ENCODE measurements at places on chromosomes 1 and 21. TPM values are rescaled to one million over a fixed set of nuclear protein-coding genes. Genes with fewer than 3 reads are reported as not detected.
A peak's percentile ranks its signal among the peaks of the same experiment; 100 is the strongest.

DNA sequence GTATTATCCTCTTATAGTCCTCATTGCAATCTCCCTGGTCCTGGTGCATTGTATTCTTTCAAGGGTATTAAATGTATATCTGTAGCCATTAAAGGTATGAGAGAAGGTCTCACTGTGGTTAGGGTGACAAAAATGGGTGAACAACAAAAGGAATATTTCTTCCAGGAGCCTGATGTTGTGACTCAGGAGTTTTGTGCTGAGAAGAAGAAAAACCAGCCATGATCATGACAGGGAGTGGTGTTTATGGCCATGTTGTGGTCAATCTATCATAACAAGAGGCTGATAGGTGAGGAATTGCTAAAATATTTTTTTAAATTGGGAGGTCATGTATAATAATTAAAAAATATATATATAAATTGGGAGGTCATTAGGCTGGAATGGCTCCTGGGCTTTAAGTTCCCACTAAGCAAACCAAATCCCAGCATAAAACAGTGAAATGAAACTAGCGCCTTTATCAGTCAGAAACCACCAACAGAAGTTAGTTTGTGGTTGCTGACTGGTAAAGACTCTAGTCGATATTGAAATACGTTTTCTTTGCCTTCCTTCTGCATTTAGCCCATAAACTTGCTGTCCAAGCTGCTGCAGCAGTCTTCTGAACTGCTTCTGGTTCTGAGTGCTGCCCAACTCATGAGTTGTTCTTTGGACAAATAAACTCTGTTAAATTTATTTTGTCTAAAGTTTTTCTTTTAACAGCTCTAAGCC, 60.3 kb downstream of the TBX19 start:
- DNase-seq = no peak

GRCh38 chr21:17607684-17608083, 5.0 kb downstream of the BTG3 start:
- no peak for DNase-seq

DNA sequence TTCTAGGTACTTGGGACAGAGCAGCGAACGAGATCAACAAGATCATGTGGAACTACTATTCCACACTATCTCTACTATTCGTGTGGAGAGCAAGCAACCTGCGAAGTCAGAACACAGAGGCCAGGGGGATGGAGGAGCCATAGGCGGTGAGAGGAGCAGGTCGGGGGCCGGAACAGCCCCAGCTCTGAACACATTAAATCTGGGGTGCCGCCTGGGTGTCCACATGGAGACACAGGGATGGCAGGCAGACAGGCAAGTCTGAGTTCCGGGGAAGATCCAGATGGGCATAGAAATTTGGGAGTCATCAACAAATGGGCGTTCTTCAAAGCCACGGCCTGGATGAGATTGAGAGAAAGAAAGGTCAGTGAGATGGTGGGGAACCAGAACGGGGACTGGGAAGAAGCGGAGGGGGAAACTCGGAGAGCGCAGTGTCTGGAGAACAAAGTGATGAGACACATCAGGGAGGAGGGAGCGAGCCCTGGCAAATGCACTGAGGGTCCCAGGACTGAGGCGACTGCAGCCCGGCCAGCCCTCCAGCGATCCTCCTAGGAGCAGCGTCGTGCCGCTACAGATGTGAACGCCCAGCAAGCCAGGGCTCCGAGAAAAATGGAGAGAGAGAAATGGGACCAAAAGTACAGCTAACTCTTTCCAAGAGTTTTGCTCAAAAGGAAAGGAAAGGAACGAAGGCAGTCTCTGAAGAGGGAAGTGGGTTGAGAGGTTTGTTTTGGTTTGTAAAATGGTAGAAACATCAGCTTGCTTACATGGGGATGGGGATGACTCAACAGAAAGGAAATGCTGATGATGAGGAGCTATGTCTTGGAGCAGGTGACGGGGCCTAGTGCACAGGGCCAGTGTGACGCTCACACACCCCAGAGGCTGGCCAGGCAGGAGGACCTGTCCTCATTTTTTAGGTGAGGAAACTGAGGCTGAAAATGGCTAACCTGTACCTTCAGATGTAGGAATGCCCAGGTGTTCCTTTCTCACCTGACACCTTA, 84.5 kb downstream of the GLIS1 start:
- DNase-seq = no peak

- no peak for DNase-seq
Measured at GRCh38 chr1:26177182-26177684, at the start of gene CNKSR1. CNKSR1 (plus strand) TSS chr1:26177491; CDS start chr1:26177548, 57 bp downstream.

- DNase-seq = no peak
Measured at GRCh38 chr1:56285554-56286402, 293.6 kb downstream of the PLPP3 start.

- no peak for DNase-seq
Measured at GRCh38 chr1:226098870-226099835, 36.6 kb downstream of the H3-3A start.

GRCh38 chr1:234900595-234900994, 228.0 kb downstream of the TOMM20 start:
- no peak for DNase-seq

DNA sequence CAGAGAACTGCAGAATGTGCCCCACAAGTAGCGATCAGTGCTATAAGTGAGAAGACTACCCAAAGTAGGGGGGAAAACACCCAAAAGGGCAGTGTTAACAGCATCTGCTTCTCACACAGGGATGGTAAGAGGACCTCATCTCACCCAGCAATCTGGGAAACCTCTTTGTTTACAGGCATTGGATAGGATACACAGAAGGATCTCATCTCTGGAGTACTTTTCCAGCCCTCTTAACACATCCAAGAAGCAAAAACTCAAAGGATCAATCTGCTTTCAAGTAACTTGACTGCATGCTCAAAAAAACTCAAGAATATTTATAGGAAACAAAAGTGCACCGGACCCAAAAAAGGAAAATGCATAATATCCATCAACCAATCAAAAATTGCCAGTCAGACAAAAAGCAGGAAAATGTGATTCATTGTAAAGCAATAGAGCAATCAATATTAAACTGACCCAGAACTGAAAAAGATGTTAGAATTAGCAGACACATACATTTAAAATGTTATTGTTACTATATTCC, 311.0 kb upstream of the CXADR start:
- DNase-seq = no peak

- no peak for DNase-seq
Measured at GRCh38 chr1:37010011-37010410, 24.3 kb downstream of the GRIK3 start.

- peak; percentile 49 for DNase-seq
Measured at GRCh38 chr1:65791396-65791795, 1.3 kb upstream of the PDE4B start.

DNA sequence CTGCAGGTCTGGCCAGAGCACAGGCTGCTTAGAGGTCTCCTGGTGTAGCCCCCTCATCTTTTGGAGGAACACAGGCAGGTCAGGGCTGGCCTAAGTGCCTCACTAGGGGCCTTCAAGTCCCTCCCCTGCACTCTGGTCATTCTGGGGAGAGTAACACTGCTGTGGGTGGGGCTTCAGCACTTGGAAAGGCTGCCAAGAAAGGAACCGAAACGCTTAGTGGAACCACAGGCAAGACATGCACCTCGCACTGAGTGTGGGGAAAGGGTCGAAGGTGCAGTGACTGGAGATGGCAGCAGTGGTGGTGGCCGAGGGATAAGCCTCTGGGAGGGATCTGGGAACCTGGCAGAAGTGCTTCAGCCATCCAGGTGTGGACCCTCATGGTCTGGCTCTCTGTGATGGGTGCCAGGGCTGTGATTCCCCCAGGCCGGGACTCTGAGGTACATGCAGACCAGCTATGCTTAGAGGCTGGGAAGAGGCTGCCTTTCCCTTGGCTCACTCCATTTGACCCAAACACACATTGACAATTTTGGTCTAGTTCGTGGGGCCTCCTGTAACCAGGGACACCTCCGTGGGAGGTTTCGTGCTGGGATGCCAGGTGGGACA, 182.9 kb upstream of the CSF3R start:
- DNase-seq = no peak

GRCh38 chr1:174080819-174081218, 58.7 kb upstream of the RC3H1 start:
- no peak for DNase-seq

DNA sequence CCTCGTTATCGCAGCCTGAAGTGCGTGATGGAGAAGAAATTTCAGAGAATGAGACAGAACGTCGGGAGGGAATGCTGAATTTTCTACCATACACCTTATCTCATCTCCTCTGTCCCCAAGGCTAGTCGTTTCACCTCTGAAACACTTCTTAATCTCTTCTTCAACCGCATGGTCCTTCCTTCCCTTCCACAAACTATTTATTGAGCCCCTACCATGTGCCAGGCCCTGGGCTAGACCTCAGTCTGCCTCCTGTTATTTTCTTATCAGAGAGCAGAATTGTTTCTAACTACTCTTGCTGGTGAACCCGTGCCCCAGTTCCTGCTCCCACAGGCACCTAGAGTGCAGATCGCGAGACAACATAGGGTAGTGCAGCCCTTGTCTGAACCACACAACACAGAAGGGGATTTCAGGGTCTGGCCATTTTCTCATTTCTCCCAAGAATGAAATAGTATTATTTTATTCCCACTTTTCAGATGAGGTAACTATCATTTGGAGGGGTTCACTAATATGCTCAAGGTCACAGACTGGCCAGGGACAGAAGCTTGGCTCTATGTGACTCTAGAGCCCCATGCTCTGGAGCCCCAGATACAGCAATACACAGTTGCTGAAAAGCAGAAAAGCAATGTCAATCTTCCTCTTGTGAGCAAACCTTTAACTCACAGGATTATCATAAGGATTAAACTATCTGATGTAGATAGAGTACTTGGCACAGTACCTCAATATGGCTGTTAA, 598 bp upstream of the ADIPOR1 start:
- no peak for DNase-seq

DNA sequence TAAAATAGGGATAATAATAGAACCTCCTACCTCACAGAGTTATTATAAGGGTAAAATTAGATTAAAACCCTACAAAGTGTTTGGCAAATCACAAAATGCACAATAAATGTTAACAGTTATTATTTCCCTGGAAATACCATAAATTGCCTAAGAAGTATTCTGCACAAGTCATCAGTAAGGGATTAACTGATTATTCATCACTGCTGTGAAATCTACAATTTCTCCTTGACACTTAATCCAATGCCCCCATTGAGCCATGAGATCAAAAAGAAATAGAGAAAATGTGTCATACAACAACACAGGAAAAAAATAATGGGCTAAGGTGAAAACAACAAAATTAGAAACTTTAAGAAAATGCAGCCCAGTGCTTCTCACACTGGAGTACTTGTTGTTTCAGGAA, 6.7 kb upstream of the SEC16B start:
- DNase-seq = no peak

GRCh38 chr1:231628207-231628876, 1.8 kb downstream of the DISC1 start:
- DNase-seq = no peak

- DNase-seq = no peak
Measured at GRCh38 chr1:182845379-182845778, 6.2 kb downstream of the DHX9 start.

GRCh38 chr1:58893257-58893869, 109.5 kb upstream of the JUN start:
- DNase-seq = no peak

DNA sequence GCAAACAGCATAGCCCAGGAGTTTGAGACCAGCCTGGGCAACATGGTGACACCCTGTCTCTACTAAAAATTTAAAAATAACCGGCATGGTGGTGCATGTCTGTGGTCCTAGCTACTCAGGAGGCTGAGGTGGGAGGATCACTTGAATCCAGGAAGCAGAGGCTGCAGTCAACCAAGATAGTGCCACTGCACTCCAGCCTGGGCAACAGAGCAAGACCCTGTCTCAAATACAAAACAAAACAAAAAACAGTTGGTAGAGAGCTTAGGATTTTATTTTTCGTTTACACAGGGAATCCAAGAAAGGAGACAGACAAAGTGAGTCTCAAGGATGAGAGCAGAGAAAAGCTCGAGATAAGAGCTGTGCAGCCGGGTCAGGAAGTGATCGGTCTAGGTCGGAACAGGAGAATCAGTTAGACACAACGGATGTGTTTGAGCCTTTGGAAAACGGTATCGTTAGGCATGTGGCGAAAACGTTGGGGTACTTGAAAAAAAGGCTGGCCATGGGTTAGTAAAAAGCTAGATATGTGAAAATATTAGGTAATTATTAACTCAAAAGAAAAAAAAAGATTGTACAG, 1.7 kb upstream of the MIB2 start:
- DNase-seq = no peak

- no peak for DNase-seq
Measured at GRCh38 chr1:207992677-207993236, 81.8 kb upstream of the CD34 start.

DNA sequence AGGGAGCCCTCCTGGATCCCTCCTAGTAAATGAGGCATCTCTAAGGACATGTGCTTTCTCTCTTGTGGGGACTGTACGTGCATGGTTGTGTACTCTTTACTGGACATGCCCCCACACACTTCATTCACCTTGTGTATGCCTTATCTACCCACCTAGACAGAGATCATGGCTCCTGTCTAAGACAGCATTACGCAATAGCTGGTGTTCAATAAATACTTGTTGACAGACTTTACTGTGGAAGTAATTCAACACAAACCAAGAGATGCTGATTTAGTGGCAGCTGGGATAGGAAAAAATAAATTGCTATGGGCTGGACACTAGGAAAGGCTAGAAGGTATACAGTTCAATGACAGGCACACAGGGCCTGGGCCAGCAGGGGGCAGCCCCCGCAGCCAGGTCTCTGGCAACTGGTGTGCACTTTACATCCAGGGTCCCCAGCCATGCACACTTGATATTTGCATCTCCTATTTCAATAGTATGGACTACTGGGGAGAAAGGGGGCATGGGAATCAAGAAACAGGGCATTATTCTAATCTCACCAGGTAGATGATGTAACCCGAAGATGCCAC, 24.2 kb downstream of the TRABD2B start:
- no peak for DNase-seq

GRCh38 chr1:60759291-60759690, 323.1 kb upstream of the NFIA start:
- DNase-seq = no peak

TDRD5 gene
- total RNA-seq = 0.21 TPM

TNN gene
- not detected for total RNA-seq

RAB3GAP2 gene
- 31.2 TPM for total RNA-seq

LCE3D gene
- total RNA-seq = not detected

ADORA1 gene
- 2.2 TPM for total RNA-seq

CLEC20A gene
- 4.6 TPM for total RNA-seq

IL20 gene
- not detected for total RNA-seq

KLHDC9 gene
- total RNA-seq = 12.9 TPM

KRTAP21-1 gene
- total RNA-seq = not detected

SHE gene
- total RNA-seq = 17.9 TPM

NRAS gene
- total RNA-seq = 22.8 TPM

C1orf94 gene
- total RNA-seq = not detected

INSRR gene
- under 0.01 TPM for total RNA-seq

BRDT gene
- not detected for total RNA-seq

Data from tibial nerve (tissue), 4 donors.